ENCODE measurements at places on chromosomes 2 and 18.

DNA sequence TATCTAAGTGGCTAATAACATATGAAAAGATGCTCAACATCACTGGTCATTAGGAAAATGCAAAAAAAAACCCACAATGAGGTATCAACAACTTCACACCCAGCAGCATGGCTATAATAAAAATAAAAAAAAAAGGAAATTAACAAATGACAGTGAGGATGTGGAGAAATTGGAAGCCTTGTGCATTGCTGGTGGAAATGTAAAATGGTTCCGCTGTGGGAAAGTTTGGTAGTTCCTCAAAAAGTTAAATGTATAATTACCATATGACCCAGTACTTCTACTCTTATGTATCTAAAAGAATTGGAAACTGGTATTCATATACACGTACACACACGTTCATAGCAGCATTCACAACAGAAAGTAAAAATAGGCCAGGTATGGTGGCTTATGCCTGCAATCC lies 15.5 kb upstream of the CACNB4 start:
- no peak for DNase-seq

- no peak for DNase-seq
These were observed 83.0 kb upstream of the MBOAT2 start for GRCh38 chr2:9086465-9086864.

DNA sequence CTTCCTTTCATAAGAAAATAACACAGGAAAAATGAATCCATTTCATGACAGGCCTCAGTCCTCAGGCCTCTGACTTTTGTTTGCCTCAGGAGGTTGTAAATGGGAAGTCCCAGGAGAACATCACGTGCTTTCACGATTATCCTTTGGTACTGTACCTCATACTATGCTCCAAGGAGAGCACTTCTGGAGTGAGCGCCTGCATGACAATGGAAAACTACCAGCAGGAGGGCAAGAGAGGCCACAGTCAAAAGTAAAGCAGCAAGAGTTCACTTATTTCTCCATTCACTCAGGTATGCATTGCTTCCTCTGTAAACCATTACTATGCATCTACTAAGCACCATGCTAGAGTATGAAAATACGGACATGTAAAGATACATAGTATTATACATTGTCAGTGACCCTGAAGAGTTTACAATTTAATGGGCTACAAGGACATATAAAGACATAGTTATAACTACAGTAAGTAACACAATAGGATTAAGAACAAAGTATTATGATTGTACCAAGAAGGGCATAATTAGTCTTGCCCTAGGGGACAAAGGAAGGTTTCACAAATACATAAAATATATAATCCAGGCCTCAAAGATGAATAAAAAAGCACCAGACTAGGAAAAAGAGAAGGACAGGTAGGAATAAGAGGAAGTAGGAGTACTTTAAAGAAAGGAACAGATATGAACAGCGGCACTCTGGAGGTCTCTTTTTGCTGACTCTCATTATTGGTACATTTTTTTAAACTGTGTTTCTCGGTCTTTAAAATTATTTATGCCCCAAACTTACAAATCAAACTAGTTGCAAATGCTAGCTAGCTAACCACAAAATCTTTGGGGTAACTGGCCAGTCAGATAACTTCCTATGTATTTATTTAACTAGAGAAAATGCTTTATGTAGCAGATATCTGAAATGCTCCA lies 806.7 kb downstream of the NRXN1 start:
- DNase-seq, result no peak

DNA sequence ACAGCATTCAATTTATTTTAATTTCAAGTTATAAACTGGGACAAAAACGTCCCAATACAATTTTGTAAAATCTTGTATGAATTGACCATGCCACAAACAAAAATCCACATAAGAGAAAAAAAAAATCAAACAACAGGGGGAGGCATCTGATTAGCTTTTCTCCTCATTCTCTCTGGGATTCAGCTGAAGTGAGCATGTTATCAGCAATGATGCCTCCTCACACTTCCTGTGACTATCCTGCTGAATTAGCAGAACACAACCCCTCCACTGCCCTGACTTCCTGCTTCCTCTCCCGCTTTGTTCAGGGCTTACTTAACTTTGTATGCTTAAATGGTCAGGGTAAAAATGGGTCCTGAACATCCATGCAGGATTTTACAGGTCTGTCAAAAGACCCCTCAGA lies 132.2 kb upstream of the ITGB6 start:
- DNase-seq, result peak; percentile 31

DNA sequence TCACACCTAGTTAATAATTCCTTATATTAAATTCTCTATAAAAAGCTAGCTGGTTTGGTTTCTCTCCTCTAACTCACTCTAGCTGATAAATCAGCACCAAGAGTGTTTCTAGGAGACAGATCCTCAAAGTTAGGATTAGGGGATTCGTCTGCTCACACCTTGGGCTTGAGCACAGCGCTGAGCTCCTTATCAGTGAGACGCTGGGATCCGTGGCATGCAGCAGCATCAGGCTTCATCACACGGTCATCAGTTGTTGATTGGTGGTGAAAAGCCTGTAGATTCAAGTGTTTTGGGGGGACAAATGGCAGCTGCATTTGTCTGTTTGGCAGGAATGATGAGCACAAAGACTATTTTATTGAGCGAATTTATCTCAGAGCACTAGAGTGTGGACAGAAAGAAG lies 72.6 kb upstream of the MC2R start:
- no peak for DNase-seq

DNA sequence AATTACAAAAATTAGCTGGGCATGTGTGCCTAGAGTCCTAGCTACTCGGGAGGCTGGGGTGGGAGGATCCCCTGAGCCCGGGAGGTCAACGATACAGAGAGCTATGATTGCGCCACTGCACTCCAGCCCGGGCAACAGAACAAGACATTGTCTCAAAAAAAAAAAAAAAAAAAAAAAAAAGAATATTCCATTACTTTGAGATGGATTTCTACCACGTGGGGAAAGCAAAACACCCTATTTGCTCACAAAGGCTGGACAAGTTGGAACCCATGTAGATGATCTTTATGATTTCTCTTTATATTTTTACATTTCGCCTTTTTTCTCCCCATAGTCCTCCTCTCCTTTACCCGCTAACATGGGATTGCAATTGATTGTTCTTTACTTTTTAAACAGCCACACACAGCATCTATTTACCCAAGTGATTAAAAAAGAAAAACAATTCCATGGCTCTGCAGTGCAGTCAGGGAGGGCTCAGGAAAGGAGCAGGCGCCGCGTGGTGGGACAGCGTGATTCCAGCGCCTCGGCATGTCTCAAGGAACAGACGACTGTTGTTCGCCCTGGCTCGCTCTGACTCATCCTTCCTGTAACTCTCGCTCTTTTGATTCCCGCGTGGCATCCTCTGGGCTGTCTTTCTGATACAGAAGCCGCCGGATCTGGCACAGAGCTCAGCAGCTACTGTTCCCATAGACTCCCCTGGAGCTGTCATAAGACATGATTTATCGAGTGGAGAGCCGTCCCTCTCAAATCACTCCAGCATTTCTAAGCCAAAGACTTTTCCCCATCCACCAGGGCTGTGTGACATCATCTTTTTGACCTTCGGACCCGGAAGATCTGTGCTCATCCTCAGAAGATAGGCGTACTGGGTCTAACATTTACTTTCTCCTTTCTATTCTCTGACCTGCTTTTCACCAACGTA lies 230.4 kb upstream of the AGAP1 start:
- no peak for DNase-seq

DNA sequence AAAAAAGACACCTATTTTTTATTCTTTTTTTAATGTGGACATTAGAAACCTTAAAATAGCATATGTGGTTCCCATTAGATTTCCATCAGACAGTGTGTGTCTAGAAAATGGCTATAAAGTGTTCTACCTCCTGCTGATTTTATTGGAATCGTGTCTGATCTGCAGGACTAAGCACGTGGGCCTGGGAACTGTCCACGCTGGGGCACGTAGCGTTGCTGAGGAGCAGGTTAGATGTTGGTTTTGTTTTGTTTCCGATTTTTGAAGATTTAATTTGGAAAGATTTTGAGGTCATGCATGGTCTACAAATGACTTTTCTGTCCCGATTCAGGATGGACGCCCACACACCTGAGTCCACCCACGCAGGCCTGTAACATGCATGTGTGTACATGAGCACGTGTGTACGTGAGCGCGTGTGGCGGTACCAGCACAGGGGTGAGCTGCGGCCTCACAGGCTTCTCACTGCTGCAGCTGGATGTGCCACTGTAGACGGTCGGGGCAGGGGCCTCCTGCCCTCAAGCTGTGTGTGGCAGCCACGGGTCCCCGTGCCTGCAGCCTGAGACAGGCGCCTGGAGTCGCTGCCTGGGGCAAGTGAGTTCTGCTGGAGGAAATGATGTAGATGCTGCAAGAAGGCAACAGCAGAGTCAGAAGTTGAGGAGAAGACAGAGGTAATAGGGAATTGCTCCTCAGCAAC lies 99.7 kb upstream of the CTDP1 start:
- DNase-seq, result no peak

- DNase-seq, result no peak
These were observed 34.8 kb upstream of the ODC1 start for GRCh38 chr2:10482913-10483312.

- DNase-seq, result no peak
These were observed 218.5 kb downstream of the MYT1L start for GRCh38 chr2:2112416-2113105.

All from stimulated activated CD4-positive, alpha-beta T cell treated with anti-CD3 and anti-CD28 coated beads, Interleukin-15, amount 100 ng/mL, for 24 hours (primary cell).